ENCODE measurements at places on chromosomes 6 and 20. TPM values are rescaled to one million over a fixed set of nuclear protein-coding genes. Genes with fewer than 3 reads are reported as not detected.

The SLC17A9 gene
- not detected for polyA plus RNA-seq

The ULBP3 gene
- 2.0 TPM for polyA plus RNA-seq

The RAB44 gene
- polyA plus RNA-seq: 0.05 TPM

The TUBB2B gene
- polyA plus RNA-seq: 15.7 TPM

The PRR18 gene
- 0.08 TPM for polyA plus RNA-seq

The MCM3 gene
- polyA plus RNA-seq: 101 TPM

The TRAPPC3L gene
- polyA plus RNA-seq: not detected

The POU5F1 gene
- 2.8 TPM for polyA plus RNA-seq

The CD40 gene
- 4.7 TPM for polyA plus RNA-seq

The CCN5 gene
- polyA plus RNA-seq: 11.1 TPM

- DNase-seq: no peak
Measured at GRCh38 chr20:25269833-25270170, 21.9 kb downstream of the PYGB start.

DNA sequence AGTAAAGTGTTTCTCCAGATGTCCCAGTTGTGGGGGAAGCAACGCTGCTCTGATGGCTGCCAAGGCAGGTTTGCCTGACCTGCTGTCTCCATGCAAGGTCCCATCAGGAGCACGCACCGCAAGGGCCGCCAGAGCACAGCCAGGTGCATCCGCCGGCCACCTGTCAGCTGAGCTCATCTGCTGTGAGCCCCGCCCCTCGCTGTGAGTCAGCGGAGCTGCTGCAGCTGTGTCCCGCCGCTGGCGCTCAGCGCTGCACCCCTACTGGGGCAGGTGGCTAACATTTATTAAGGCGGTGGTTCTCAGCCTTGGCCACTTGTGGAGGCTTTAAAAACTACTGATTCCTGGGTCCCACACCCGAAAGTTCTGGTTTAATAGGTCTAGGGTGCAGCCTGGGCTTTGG, 225.7 kb downstream of the UST start:
- DNase-seq: peak; percentile 20

DNA sequence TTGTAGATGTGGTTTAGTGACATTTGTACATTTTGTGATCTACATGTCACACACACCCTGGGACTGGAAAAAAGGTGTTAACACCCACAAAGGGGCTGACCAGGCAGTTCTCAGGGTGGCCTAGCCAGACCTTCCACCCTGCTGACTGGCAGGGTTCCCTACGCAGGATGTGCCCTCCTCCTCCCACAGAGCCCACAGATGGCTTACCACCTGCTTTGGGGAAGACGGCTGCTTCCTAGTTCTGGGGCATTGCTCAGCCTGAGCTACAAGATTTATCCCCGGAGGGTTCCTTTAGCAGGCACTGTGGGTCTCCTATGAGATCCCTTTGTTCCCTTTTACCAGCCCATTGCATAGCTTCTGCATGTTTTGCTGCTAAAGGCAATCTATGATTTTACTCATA, 35.1 kb downstream of the SNAP25 start:
- no peak for DNase-seq

GRCh38 chr6:40887079-40887791, 151.8 kb downstream of the UNC5CL start:
- DNase-seq: no peak

DNA sequence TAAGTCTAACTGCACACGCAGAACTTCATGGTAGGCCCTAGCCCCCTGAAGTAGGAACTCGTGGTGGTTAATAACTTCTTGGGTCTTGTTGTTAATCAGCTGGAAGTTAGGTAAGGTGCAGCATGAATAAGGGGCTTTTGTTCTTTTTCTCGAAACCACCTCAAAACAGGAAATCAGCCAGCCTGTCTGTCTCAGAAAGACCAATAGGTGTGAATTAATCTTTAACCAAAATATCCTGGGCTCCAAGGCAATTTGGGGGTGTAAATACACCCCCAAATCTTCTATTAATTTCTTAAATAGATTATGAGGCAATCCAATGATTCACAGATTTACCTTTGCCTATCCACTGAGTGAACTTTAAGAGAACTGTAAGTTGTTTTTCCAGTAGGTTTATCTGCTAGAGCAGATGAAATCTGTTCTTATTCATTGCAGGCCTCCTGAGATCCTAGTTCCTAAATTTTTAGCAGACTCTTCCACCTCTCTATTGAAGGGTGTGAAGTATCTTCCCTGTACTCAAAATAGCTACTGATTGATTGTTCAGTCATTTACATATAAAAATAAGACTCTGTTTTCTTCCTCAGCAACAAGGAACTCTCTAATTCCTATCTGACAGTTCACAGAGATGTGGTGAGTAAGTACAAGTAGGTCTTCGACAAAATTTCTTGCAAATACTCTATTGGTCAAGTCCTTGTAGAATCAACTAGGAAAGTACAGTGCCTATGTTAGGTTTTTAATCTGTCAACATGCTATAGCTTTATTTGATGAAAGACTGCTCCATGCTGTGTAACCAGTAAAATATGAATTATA, 427.1 kb upstream of the NOX3 start:
- DNase-seq: no peak

GRCh38 chr6:137683916-137684315, 183.1 kb upstream of the TNFAIP3 start:
- DNase-seq: no peak

DNA sequence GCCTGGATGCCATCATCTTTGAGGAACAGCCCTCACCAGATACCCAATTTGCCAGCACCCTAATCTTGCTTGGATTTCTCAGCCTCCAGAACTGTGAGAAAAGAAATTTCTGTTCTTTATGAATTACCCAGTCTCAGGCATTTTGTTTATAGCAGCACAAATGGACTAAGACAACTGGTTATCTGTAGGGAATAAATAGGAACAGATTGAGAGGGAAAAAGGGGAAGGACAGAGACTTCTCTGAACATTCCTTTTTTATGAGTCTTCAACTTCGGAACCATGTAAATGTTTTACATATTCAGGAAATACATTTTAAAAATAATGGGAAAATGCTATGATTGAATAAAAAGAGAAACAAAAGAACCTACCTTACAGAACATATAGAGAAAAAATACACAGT, 20.9 kb downstream of the KCTD20 start:
- no peak for DNase-seq

GRCh38 chr6:151488226-151488625, 5.6 kb upstream of the CCDC170 start:
- no peak for DNase-seq

- DNase-seq: no peak
Measured at GRCh38 chr6:112289038-112289566, 34.7 kb upstream of the LAMA4 start.

GRCh38 chr6:115613488-115613887, 447.2 kb downstream of the FRK start:
- DNase-seq: no peak

DNA sequence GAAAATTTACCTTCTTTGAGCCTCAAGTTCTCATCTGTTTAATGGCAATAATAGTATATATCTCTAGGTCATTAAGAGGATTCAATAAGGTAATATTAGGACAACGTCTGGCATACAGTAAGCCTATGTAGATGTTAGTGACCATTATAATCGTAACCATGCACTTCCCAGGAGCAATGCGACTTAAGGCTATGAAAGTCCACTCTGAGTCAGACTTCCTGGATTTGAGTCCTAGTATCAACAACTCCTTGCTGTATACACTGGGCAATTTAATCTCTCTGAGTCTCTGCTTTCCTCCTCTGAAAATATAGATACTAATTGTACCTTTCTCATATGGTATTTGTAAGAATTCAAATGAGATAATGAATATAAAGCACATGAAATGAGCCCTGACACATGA, 168.1 kb upstream of the HDDC2 start:
- no peak for DNase-seq

GRCh38 chr6:150759483-150759882, 106.0 kb upstream of the MTHFD1L start:
- DNase-seq: no peak
